Activated naive CD4-positive, alpha-beta T cell (primary cell): ENCODE measurements at places on chromosomes 7 and 10.

DNA sequence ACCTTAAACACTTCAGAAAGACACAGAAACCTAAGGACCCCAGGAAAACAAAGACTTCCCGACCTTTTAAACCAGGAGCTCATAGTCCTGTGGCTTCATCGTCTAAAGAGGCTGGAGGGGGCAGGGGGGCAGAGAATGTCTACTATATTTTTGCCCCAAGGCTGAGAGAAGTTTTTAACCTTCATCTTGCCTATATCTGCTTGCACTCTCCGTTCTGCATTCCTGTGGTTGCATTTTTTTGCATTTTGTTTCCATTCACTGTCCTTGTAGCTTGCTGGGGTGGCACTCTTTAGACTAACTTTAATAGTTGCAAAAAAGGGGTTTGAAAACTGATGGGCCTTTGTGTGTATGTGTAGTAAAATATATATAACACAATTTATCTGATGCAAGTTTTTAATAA lies 23.7 kb downstream of the PRKAR2B start:
- no peak for DNase-seq

DNA sequence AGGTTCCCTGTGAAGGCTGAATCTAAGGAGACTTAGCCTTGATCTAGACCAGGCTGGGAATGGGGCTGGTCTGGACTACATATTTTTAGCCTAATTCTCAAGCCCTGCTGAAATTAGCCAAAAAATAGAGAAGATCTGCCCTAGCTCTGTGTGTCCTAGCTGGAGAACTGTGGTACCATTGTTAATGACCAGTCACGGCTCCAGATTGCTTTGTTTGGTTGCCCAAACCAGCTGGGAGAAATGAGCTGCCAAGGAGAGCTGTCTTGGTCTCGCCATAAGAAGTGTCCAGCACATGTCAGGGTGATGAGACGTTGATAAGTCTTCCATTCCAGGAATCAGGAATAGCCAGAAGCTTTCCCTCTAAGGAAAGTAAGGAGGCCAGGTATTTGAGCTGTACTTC lies 20.7 kb downstream of the GBX1 start:
- DNase-seq = no peak

GRCh38 chr10:86583983-86584382 lies 62.4 kb upstream of the WAPL start:
- DNase-seq = no peak

DNA sequence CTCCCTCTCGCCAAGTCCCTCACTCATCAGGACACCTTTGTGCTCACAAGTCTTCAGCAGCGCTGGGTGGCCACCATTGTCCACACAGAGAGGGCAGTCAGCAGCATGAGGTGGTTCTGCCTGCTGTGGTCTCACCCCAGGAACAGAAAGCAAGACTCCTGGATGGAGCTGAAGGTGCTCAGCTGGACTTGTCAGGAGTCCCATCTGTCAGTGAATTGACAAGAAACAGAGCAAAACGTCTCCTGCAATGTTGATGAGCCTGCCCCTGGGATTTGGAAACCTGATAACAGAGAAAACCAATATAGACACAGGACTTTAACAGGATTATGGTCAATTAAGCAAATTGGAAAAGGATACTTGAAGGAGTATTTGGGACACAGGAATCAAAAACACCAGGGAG lies 122.2 kb upstream of the PRSS58 start:
- DNase-seq = no peak

- DNase-seq = no peak
Measured at GRCh38 chr7:27901028-27901760, 161.2 kb downstream of the TAX1BP1 start.

- no peak for DNase-seq
Measured at GRCh38 chr7:92485974-92486373, 8.2 kb upstream of the ERVW-1 start.

DNA sequence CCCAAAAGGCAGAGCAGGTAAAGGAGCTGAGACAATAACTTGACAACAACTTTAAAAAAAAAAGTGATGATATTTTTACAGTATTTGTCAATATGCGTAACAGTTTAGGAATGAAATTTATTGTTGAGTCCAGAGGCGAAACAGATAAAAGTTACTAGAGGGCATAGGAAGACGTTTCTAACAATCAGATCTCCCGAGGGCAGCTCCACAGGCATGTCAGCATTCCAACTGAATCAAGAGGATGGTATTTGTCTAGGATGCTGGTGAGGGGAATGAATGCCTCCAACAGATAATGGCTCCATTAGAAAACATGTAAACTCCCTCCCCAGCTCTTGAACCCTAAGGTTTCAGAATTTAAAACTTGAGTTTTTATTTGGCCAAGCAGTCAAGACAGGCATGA lies 733.9 kb upstream of the SORCS1 start:
- no peak for DNase-seq

GRCh38 chr7:91182819-91183764 lies 81.1 kb upstream of the FZD1 start:
- DNase-seq = no peak
